ENCODE measurements at places on chromosomes 1 and 21.

- no peak for DNase-seq
These were observed 23.4 kb upstream of the KIF1B start for GRCh38 chr1:10187026-10187334.

DNA sequence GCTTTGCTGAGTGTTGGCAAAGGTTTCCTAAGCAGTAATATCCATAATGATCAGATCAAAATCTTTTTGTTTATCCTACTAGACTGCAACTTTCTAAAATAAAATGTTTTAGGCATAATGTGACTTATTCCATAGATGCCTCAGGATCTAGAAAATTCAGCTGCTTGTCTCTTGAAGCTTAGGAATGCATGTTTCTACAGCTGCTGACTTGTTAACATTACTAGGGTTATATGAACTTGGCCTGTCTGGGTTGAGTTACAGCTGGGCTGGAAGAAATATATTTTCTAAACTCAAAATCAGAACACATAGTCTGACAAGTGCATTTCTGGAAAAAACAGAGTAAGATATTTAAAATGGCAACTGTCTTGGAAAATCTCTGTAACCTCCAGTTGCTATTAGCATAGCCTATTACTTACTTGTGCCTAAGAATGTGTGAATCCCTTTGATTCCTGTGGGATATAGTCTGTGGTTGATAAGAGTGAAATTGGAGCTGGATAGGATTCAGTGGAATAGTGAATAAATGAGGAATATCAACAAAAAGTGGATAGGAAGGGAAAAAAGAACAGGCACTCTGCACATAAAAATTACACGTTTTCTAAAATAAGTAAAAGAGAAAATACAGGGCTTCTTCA is 61.2 kb downstream of the RGS4 start:
- DNase-seq, result no peak

DNA sequence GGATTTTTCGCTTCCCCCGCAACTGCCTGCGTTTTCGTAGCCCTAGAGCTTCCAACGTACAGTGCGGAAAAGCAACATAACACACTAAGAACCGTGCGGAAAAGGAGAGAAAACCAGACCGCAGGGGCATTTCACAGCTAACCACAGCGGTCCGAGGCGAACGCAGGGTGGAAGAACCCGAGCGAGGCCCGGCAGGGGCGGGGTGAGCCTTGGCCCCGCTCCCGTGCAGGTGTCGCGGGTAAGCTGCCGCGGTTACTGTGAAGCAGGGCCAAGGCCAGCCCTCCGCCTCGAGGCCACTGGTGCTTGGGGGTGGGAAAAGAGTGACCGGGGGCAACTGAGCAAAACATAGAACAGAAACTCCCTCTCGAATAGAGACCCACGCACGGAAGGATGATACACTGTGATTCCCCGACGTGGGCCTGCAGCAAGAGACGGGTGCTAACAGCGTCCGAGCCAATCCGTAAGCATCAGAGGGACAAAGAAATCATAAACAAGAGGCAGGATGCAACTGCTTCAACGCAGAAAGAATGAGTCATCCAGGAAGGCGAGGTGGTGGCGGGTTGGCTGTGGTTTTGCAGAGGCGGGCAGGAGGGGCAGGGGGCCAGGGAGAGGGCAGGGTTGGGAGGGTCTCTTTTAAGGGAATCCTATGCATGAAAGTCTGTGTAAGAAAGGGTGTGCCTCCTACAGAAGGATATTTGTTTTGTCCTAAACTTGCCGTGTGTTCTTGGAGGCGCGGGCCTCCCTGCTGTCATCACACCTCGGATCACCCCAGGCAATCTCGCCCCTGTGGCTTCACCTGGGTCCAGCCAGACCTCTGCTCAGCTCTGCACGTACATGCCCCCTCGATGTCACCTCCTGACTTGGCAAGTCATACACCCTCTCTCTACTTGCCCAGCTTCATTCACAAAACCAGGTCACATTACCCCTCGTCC is 7.3 kb downstream of the GNG4 start:
- peak; percentile 72 for DNase-seq

GRCh38 chr1:179448437-179449149 is 82.8 kb downstream of the AXDND1 start:
- DNase-seq, result no peak

DNA sequence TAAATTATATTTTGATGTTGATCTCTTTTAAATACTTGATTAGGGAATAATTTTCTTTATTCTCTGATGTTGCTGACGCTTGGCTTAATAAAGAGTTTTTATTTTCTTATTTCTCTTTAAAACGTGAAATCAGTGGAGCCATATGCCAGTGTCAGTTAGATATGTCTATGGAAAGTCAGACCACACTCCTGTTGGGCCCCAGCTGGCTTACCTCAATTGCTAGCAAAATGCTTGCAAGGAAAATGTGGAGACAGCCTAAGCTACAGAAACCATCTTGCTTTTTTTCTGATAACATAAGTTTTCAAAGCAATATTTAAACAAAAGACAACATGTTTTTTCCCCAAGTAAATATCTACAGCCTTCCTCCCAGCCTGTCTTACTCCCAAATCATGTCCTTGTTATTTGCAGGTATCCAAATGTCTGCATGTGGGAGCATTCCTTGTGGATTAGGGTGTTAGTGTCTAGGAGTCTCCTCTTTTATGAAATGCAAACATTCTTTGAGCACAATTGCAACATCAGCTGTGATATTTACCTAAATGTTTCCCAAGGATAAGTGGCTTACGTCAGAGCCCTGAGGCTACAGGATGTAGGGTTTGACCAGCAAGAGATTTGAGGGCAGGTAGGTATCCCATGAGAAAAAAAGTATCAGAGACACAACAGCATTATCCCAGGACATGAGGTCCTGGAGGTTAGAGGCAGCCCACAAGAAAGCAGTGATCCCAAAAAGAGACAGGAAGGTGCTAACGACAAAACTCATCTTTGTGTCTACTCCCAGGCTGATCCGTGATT is 117.2 kb upstream of the KCNJ15 start:
- DNase-seq, result no peak

Data from stimulated activated CD4-positive, alpha-beta T cell treated with anti-CD3 and anti-CD28 coated beads, Interleukin-15, amount 100 ng/mL, for 24 hours (primary cell).